Left renal cortex interstitium (tissue), 4 donors: ENCODE measurements at places on chromosomes 12 and 14. TPM values are rescaled to one million over a fixed set of nuclear protein-coding genes. Genes with fewer than 3 reads are reported as not detected.

DNA sequence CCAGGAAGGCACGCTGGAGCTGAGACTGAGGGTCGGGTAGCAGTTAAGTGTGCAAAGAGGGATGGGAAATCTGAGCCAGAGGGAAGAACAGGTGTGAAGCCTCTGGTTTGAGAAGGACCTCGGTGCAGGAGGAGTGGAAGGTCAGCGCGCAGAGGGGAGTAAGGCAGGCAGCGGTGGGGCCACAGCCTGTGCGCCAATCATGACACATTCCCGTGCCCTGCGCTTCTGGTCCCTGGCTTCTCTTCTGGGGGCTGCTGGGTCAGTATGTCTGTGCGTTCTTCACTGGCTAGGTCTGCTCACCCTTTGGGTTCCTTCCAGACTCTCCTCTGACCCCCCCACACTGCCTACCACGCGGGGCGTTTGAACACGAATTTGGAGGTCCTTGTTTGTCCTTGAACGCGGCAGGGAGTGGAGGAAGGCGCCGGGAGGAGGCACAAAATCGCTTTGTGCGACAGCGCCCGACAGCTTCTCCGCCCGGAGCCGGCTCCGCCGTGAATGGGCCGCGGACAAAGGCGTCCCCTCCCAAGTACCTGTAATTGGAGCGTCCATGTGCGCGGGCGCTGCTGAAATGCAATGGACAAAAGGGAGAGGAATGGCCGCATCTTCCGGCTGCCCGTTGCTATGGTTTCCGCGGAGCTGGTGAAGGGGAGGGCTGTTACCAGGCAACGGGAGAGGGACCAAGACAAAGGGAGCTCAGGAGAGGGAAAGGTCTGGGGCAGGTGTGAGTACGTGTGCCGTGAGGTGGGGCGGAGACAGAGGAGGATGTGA is 207.2 kb upstream of the SRRM4 start:
- DNase-seq: no peak

GRCh38 chr14:63650256-63650952 is 8.7 kb upstream of the WDR89 start:
- DNase-seq: no peak

FGF23 gene
- 0.06 TPM for polyA plus RNA-seq

- DNase-seq: no peak
Measured at GRCh38 chr14:89067293-89067972, 243.0 kb downstream of the TTC8 start.

ABCD2 gene
- polyA plus RNA-seq: 0.08 TPM

DNA sequence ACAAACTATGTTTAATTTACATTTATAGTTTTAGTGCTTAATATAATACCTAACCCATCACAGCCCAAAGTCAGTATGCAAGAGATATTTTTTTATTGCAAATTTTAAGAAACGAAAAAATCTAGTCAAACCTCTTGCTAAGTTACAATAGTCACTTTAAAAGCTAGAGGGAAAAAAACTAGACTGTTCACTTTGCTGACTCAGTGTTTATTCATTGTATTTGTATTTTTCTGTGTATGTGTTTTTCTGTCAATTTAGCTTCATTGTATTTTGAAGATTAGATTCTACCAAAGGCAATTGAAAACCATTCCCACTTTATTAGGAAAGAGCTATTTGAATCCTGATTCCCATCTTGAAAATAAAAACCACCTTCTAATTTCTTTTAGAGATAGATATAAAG is 891.5 kb downstream of the SLC16A7 start:
- no peak for DNase-seq

LRRK2 gene
- polyA plus RNA-seq: 32.6 TPM

- no peak for DNase-seq
Measured at GRCh38 chr12:96988919-96989318, 81.9 kb downstream of the NEDD1 start.

GRCh38 chr12:93676408-93677194 is 574 bp upstream of the CRADD start:
- no peak for DNase-seq

IL26 gene
- not detected for polyA plus RNA-seq

CLEC2B gene
- 2.5 TPM for polyA plus RNA-seq

GRCh38 chr12:6434205-6435140 is 10.3 kb upstream of the CD27 start:
- no peak for DNase-seq

GRCh38 chr12:100688451-100688864 is 106.1 kb upstream of the ANO4 start:
- DNase-seq: no peak

HSPB8 gene
- polyA plus RNA-seq: 7.9 TPM
